ENCODE measurements at places on chromosomes 12 and 14.

GRCh38 chr12:90287585-90287984 lies 578.9 kb upstream of the ATP2B1 start:
- H3K4me1 ChIP-seq: peaks cover 9% of the 10 kb centered on the region
- no peaks in the 10 kb centered on the region for H3K27me3 ChIP-seq
- DNase-seq: no peak

- no peak overlapping the region for H3K27ac ChIP-seq
- peaks cover 3% of the 10 kb centered on the region for H3K36me3 ChIP-seq
- no peaks in the 10 kb centered on the region for H3K4me1 ChIP-seq
- H3K4me3 ChIP-seq: no peak overlapping the region
- DNase-seq: peak; percentile 17
Measured at GRCh38 chr14:101022916-101023435, 119.5 kb upstream of the RTL1 start.

- H3K36me3 ChIP-seq: no peaks in the 10 kb centered on the region
- DNase-seq: no peak
- no peak overlapping the region for H3K4me3 ChIP-seq
- no peaks in the 10 kb centered on the region for H3K4me1 ChIP-seq
- no peak overlapping the region for H3K27ac ChIP-seq
Measured at GRCh38 chr14:26344596-26344995, 253.2 kb downstream of the NOVA1 start.

- H3K27ac ChIP-seq: peak overlapping the region; percentile 92
- peaks cover 15% of the 10 kb centered on the region for H3K4me1 ChIP-seq
- H3K36me3 ChIP-seq: peaks cover 26% of the 10 kb centered on the region
- H3K27me3 ChIP-seq: no peaks in the 10 kb centered on the region
- peak overlapping the region; percentile 79 for H3K4me3 ChIP-seq
- DNase-seq: peak; percentile 81
Measured at GRCh38 chr12:133130808-133131128, 341 bp downstream of the ZNF10 start.

DNA sequence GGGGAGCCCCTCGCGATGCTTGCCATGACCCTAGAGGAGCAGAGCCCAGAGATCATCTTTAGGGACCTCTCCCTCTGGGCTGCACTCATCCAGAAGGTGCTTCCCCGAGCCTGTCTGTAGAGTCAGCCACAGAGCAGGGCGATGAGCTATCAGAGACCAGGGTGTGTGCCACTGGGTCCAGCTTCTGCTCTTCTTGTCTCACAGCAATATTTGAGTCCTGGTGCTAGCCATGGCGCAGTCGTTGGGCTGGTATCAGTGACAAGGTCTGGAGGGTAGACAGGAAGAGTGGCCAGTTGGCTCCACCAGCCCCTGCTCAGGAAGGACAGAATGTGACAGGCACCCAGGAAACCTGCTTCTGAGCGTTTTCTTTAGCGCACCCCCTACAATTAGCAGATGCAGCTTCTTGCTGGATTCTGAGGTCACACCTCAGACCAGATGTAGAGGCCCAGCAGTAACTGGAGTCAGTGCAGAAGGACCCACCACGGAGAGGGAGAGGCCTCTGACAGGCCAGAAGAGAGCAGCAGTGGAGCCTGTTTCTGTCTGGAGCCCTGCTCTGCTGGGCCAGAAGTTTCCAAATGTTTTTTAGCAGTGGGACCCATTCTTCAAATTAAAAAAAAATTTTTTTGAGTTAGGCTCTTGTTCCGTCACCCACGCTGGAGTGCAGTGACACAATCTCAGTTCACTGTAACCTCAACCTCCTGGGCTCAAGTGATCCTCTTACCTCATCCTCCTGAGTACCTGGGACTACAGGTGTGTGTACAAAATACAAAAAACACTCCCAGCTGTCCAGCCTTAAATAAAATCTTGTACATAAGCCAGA lies 23.7 kb downstream of the ANKRD9 start:
- H3K27me3 ChIP-seq: no peaks in the 10 kb centered on the region
- no peaks in the 10 kb centered on the region for H3K4me1 ChIP-seq
- H3K36me3 ChIP-seq: peaks cover 7% of the 10 kb centered on the region
- H3K4me3 ChIP-seq: no peak overlapping the region
- DNase-seq: no peak
